ACHN (cell line): ENCODE measurements at places on chromosomes 12 and 14.
A peak's percentile ranks its signal among the peaks of the same experiment; 100 is the strongest.

DNA sequence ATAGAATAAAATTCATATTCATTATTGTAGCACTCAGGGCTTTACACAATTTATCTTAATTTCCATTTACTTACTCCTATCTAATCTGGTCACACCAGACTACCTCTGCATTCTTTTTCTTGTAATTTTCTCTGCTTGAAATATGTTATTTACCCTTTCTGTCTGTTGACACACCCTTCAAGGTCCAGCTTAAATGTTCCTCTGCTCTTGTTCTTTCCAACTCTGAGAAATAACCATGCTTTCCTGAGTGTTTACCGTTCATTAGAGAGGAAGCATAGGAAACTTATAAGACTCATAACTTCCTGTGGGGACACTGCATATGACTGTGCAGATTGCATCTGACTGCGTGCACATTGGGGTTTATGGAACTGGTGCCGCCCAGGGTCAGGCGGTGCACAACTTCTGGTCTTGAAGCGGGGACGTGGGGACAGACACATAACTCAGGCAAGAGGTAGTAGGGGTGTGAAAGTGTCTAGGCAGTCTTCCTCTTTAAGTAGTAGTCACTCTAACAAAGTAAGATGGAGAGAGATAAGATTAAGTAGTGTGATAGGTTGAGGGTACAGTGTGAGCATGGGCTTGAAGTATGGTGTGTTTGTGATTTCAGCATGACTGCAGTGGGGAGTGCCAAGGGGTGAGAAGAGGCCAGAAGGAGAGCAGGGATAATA lies 42.6 kb upstream of the FOXJ2 start:
- no peak for DNase-seq

DNA sequence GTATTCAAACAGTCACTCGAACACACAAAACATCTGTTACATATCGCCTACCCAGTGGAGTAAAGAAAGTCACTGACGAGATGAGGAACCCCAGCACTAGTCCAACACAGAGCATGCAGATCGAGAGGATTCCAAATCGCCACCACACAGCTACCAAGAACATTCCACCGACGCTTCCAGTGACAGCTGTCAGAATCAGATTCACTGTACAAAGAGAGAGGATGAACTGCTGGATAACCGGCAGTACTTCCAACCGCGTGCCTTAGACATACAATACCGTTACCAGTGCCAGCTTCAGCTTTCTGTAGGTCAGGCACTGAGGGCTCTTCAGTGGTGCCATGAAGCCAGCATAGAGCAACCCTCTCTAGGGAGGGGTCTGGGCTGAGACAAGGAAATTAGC lies 34.5 kb downstream of the TM7SF3 start:
- no peak for DNase-seq

DNA sequence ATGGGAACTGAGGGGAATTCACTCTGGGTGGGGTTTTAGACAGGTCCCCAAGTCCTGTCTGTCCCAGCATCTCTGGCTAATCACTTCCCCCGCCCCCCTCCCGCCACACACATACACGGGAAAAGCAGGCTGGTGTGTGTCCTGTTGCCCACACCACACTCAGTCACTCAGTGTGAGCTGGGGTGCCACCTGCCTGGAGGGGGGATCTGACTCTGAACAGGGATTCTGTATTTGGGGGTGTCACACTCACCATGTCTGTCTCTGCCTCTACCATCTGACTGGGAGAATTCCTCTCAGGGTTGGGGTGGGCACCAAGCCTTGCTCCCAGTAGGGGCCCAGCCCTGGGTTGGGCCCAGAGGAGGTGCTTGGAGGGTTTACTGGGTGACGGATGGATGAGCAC lies 31.1 kb downstream of the SH2B3 start:
- DNase-seq = no peak

DNA sequence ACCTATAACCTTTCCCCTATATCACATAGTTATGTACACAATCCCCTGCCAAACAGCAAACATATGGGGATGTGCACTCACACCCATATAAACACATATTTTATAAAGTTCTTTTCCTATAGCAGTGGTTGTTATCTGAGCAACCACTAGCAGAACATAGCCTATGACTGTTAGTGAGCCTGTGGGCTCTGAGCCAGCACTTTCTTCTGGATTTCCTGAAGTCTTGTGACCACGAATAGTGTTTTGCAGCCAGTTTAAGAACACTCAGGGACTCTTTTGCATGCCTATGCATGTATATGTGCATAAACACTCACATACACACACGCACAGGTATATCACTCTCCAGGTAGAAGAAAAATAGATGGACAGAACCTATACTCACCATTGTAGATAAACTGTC lies 17.1 kb downstream of the TESPA1 start:
- DNase-seq = no peak

GRCh38 chr12:51753980-51754675 lies 94.4 kb downstream of the FIGNL2 start:
- DNase-seq = no peak

- peak; percentile 59 for DNase-seq
These were observed 13.9 kb upstream of the NR4A1 start for GRCh38 chr12:52037248-52037861.

GRCh38 chr14:37992499-37992898 lies 215.2 kb upstream of the SSTR1 start:
- DNase-seq = no peak

GRCh38 chr12:28189784-28190320 lies 404 bp upstream of the CCDC91 start:
- DNase-seq = no peak

- peak; percentile 88 for DNase-seq
These were observed 382.5 kb upstream of the ATP2B1 start for GRCh38 chr12:90090929-90091651.

- DNase-seq = peak; percentile 96
These were observed 43.5 kb downstream of the DNAI7 start for GRCh38 chr12:25151476-25151875.

- no peak for DNase-seq
These were observed 197.0 kb downstream of the PHLDA1 start for GRCh38 chr12:75834591-75834990.

- DNase-seq = no peak
These were observed 46.6 kb downstream of the KSR2 start for GRCh38 chr12:117921929-117922777.

DNA sequence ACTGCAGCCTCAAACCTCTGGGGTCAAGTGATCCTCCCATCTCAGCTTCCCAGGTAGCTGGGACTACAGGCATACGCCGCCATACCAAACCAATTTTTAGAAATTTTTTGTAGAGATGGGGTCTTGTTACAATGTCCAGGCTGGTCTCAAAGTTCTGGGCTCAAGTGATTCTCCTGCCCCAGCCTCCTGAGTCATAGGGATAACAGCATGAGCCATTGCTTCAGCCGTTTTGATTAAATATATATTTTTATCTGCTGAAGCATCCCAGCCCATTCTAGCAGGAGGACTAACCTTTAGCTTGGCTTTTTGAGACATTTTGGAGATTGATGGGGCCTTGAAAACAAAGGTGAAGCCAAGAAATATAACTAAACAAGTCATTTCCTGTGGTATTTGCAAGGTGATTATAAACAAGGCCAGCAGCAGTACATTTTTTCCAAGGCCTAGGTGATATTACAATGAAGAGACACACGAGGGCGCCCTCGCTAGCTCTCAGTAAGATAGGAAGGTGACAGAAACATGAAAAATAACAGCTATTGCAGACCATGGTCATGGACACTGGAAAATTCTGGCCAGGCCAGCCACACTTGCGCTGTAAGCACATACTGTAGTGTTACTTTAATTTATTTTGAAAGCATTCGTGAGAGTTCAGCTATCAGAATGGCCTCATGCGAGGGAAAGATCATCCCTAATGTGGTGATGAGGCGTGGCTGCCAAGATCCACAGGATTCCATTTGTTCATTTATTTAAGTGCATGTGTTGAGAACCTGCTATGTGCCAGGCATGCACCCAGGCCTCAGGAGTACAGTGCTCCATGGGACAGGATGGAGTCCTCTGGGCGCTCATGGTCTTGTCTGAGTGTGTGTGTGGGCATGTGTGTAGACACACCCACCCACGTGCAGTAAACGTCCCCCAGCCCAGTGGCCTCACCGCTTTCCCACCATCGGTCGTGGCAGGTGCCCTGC lies 63.5 kb downstream of the DGLUCY start:
- DNase-seq = peak; percentile 59

DNA sequence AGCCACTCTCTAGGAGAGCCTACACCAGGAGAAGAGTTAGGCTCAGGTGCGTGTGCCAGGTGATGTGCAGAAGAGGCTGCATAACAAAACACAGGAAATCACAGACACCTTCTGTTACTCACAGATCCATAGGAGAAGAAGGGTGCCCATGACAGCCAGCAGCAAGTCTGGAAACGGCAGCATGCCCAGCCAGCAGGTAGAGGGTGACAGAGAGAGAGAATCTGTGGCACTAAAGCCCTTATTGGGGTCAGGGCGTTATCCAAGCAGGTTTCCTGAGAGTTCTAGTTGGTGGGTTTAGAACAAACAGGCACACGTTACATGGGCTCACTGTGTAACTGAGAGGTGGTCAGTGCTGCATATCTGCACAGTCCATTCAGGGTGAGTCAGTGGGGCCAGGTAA lies 14.9 kb upstream of the SLC8A3 start:
- DNase-seq = no peak

- DNase-seq = no peak
These were observed 12.7 kb downstream of the FAIM2 start for GRCh38 chr12:49891012-49891411.

- DNase-seq = peak; percentile 29
These were observed 825.9 kb downstream of the SLC16A7 start for GRCh38 chr12:60421741-60422140.

DNA sequence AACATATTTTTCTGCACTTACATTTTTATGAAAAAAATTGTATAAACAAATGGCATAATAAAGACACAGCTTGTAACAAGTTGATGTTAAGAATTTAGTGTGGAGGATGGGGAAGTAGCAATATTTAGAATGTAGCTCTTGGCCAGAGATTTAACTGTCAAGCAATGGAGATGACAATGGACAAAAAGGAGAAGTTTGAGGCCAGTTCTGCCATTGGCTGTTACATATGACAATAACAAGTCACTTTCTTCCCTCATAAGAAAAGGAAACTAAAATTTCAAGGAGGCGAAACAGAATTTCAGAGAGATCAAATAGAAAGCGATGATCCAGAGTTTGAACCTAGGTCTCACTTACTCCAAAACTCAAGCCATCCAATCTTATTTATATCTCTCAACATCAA lies 122.8 kb upstream of the CCDC175 start:
- DNase-seq = no peak

- DNase-seq = no peak
These were observed 122.8 kb downstream of the PRMT8 start for GRCh38 chr12:3613641-3614395.

DNA sequence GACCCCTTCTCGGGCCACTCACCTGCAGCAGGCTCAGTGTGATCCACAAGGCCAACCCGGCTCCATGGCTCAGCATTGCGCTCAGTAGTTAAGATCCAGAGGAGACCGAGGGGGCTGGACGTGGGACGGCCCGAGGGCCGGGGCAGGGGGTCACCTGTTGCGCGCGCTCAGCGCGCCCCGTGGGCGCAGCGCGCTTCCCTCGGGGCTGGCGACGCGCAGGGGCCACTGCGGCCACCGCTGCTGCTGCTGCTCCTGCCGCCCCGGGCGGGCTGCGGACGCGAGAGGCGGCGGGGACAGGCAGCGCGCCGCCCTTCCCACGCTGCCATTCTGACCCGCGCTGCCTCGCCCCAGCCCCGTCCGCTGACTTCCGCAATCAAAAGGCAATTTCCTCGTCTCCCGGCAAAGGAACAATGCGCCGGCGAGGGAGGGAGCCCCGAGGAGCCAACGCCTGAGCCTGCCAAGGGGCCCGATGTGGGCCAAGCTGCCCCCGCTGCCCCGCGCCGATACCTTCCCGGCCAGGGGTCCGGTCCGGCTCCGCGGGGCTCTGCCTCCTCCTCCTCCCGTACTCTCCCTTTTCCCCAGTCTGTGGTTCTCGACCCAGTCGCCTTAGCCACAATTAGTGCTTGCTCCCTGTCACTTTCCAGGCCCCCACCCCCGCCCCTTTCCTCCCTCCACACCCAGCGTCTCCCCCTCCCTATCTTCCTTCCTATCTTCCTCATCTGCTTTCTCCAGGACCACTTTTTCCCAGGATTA lies 27.3 kb downstream of the PTPRB start:
- peak; percentile 33 for DNase-seq

DNA sequence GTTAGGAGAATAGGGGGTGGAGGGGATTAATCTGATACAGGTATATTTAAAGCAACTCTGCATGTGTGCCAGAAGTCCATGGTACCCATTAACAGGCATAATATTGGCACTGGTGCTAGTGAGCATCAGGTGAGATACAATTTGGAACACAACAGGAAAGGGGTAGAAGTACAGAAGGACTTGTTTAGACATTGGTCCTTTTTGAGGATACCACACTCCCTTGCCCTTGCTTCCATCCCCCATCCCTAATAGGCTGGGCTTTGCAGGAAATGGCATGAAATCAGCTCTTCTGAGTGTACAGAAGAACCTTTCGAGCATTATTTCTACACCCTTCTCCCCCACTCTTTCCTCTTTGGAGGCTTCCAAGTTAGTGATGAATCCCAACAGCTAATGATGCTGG lies 16.4 kb downstream of the PCBP2 start:
- no peak for DNase-seq
